Right atrium auricular region (tissue), 2 donors: ENCODE measurements at places on chromosomes 5 and 9. TPM values are rescaled to one million over a fixed set of nuclear protein-coding genes. Genes with fewer than 3 reads are reported as not detected.

DNA sequence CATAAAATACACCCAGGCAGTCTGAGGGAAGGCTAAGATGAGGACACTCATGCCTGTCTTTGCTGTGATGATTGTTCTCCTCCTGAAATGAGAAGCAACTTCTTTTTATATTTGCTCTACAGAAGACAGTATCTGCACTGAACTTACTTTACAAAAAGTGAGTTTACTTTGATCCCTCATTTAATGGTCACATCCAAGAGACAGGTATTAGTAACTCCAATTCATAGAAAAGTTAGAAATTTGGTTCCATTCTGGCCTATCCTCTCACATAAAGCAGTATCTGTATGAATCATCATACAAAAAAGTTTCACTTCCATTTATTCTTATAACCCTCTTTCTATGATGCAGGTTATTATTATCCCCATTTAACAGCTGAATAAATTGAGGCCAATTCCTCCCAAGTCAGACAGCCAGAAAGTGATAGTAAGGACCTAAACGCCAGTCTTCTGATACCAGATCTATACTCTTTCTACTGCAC lies 15.2 kb downstream of the TSTD2 start:
- DNase-seq, result no peak

The TMEM161B gene
- total RNA-seq, result 11.7 TPM

The FAM219A gene
- 19.9 TPM for total RNA-seq

DNA sequence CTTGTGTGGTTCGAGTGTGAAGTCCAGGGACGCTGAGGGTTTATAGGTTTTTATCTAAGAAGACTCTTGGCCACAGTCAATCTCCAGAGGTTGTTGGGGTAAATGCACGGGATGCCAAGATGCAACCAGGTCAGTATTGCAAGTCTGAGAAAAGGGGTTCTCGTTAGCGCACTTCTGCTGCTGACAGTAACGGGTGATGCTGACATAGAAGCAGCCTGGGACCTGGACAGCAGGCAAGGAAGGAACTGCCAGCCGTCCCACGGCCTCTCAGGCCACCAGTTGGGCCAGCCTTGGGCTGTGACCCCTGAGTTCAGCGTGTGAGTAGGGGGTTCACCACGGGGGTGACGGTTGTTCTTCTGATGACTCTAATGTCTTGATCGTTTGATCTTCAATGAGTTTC lies 39.0 kb downstream of the TENT4A start:
- no peak for DNase-seq

GRCh38 chr9:34522091-34522887 lies 501 bp downstream of the ENHO start:
- DNase-seq, result peak; percentile 55
